Muscle of back (tissue), 13 donors: ENCODE measurements at places on chromosomes 1 and 21.

GRCh38 chr1:94777281-94777680 is 42.9 kb upstream of the SLC44A3 start:
- no peak for DNase-seq

- peak; percentile 67 for DNase-seq
These were observed 22.9 kb downstream of the UMODL1 start for GRCh38 chr21:42093991-42094421.

DNA sequence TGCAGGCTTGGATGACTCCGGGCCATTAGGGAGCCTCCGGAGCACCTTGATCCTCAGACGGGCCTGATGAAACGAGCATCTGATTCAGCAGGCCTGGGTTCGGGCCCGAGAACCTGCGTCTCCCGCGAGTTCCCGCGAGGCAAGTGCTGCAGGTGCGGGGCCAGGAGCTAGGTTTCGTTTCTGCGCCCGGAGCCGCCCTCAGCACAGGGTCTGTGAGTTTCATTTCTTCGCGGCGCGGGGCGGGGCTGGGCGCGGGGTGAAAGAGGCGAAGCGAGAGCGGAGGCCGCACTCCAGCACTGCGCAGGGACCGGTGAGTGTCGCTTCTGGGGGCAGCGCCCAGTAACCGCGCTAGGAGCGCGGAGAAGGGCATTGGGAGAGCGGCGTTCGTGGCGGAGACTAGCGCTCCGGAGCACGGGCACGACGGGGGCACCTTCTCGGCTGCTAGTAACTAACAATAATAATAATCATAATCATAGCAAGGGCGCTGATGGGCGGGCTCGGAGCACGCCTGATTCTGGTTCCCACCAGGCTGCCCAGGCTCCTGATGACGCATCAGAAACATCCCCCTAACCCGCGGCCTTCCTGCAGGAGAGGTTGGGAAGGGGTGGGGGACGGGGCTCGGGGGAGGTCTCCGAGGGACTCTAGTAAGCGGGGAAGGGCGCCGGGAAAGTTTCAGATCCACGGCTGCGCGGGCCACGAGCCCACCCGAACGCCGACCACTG is at the start of gene MX1:
Gene MX1 (plus strand): TSS at position 286 of the 722 bp plus-strand sequence. CDS start 5,832 bp downstream, outside the sequence.
- DNase-seq: peak; percentile 20

- DNase-seq: no peak
These were observed 11.8 kb downstream of the SPATA21 start for GRCh38 chr1:16425125-16426025.

GRCh38 chr1:178642282-178642681 is 82.8 kb upstream of the RALGPS2 start:
- DNase-seq: no peak

DNA sequence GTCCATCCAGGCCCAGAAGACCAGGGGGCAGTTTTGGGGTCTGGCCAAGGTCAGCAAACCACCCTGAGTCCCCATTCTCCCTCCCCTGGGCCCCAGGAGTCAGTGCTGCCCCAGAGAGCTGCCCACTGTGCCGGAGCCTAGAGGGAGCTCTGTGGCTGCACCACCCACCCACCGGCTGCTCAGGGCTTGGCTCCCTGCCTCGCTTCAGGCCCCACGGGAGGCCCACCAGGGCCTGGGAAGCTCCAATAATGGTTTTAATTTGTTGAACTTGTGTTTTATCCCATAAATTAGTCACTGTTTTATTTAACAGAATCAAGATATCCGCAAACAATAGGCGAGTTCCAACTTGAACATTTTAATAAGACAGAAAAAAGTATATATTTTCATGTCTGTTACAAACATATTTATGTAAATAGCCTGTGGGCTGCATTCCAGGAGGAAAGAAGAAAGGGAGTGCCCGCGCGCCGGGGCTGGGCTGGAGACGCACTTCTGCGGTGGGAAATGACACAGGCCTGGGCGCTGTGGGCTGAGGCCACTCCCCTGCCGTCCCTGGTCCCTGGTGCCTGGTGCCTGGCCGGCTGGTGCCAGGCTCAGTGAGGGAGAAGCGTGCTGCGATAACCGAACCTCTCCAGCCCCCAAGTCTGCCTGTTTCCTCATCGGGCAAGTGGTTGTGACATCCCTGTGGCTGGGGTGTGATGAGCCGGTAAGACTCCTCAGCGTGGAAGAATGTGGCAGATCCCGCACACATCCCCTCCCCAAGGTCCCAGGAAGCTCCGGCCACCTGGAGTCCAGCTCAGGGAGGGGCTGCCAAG is 160.5 kb downstream of the PEX14 start:
- DNase-seq: no peak

GRCh38 chr1:94105581-94105952 is 15.4 kb downstream of the ABCA4 start:
- no peak for DNase-seq

DNA sequence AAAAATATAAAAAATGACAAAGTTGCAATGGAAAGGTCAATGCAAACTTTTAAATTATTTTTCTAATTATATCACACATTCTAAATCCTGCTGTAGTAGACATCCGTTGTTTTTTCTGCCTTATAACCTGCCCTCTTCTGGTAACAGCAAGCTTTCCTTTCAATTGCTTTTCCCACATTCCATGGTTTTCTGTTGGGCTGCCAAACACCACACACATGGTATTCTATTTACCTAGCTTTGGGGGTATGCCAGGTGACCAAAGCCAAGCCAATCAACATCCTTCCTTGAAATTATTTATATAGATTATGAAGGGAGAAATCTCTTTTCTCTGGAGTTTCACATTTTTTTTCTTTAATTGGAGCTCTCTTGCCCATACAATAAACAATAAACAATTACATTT is 3.4 kb upstream of the LAMC1 start:
- DNase-seq: peak; percentile 59

DNA sequence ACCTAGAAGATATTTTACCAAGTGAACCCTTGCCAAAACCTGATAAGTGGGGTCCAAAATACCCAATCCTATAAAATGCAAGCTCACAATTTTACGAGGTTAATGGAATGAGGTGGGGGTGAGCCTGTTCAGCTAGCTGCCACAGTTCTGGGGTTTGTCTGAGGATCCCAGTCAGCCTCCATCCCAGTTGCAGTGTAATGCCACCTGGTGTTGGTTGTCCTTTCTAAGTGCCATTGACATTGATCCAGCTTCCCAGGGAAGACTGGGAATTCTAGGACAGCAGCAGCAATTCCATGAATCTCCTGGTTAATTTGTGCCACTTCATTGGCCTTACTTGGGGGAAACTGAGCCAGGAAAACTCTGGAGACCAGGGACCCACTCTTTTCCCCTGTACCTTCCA is 298.3 kb downstream of the RWDD3 start:
- no peak for DNase-seq

GRCh38 chr1:40665335-40666171 is at the start of gene RIMS3:
Gene RIMS3 (minus strand): TSS chr1:40665682. CDS start chr1:40641925, 23,757 bp downstream.
- DNase-seq: peak; percentile 42

DNA sequence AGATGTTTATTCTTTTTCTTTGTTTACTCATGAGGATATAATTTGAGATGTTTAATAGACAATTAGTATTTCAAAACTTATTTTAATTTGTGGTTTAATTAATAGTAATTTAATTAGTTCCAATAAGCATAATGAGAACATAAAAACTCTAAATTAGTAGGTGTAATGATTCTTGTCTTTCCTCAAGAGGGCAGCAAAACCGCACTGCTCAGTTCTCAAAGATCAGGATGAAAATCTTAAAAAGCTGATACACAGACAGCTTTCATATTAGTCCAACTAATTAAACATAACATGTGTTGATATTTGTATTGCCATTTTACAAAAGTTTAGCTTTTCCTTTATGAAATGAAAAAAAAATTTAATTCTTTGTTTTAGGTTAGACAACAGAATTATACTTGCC is 106.7 kb upstream of the C21orf91 start:
- DNase-seq: peak; percentile 78

GRCh38 chr1:193951984-193952383 is 765.6 kb upstream of the B3GALT2 start:
- no peak for DNase-seq

GRCh38 chr1:32372149-32372756 is 9.9 kb downstream of the TSSK3 start:
- no peak for DNase-seq

DNA sequence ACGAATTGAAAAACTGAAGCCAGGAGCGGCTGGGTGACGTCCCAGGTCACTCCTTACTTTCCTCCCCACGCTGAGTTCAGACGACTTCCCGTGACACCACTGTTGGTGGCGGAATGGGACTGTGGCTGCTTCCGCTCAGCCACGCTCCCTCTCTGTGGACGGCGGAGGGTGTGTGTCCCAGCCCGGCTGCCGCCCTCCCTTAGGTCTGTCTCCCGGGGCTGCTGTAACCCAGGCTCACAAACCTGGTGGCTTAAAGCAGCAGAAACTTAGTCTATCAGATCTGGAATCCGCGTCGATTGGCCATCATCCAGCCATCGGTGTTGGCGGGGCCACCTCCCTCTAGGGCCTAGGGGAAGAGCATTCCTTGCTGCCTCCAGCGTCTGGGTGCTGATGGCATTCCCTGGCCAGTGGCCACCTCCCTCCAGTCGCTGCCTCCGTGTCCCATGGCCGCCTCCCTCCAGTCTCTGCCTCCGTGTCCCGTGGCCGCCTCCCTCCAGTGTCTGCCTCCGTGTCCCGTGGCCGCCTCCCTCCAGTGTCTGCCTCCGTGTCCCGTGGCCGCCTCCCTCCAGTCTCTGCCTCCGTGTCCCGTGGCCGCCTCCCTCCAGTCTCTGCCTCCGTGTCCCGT is 17.5 kb downstream of the TRPM2 start:
- no peak for DNase-seq

DNA sequence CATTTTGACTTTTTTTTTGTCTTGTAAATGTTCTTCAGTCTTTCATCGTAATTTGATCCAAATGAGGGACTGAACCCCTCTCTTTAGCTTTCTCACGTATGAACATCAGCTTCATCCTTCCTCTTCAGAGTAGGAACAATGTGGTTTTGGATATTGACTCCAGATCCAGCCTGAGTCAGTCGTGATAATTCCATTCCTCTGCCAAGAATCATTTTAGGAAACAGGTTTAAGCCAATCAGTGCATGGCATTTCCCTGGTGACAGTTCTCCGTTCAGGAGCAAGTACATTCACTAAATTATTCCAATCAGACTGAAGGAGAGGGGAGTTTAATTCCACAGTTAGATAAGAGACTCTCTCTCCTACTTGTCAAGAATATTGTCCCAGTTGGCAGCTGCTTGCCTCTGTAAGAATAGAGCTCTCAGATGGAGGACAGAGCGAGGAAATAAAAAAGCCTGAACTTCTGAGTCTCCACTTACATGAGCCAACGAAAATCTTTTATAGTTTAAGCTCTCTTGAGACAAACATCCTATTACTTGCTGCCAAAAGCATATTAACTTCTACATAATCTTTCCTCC is 18.6 kb downstream of the RHOU start:
- DNase-seq: peak; percentile 44

DNA sequence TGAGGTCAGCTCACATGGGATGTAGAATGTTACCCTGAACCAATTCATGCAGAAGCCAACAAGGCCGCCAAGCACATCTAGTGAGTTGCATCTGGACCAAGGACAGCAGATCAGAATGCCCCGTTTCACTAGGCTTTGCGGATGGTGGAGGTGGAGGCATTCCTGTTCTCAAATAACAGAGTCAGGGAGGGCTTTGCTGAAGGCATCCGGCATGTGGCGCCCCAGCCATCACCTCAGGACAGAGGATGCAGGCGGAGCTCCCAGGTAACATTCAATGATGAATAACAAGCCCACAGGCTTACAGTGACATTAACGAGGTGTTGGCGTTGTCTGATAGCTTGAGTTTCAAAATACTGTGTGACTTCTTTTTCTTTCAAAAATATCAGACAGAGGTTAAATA is 476.2 kb downstream of the CAMTA1 start:
- DNase-seq: no peak

DNA sequence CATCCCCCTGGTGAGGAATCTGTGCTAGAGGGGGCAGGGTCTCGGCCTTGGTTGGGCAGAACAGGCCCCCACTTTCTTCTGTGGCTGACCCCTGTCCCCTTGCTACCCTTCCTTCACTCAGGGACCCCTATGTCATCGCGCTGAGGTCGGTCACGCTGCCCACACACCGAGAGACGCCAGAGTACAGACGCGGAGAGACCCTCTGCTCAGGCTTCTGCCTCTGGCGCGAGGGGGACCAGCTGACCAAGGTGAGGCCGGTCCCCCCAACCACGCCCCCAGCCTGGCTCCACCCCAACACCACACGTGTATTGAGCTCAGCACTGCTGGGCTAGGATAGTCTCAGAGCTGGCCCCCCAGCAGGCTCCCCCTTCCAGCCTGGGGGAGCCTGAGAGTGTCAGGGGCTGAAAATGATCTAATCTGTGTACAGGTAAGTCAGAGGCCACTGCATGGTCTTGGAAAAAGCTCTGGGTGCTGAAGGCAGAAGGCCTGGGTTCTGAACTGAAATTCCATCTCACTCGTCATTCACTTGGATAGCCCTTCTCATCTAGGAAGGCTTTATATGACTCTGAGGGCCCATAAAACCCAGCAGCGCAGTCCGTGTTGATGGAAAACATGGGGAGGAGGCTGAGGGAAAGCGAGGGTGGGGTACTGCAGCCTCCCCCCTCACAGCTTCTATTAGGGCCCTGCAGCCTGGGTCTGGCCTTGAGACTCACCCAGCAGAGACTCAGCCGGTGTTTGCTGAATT is 15.3 kb downstream of the FAM151A start:
- DNase-seq: no peak

DNA sequence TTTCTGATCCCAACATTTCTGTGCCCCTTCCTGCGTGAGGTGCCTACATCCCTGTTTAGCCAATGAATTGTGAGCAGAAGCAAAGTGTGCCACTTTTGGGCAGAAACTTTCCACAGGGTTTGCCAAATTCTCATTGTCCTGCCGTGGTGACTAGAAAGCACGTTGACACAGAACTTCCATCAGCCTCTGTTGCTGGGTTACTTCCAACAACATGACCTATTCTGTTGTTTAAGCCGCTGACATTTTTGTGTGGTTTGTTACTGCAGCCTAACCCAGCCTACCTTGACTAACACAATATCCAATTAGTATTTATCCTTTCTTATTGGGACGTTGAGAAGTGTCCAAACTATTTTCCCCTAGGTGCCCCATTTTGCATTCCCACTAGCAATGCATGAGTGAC is 136.8 kb downstream of the URB2 start:
- DNase-seq: no peak

- DNase-seq: no peak
These were observed 100.4 kb downstream of the ACBD6 start for GRCh38 chr1:180402001-180402400.

- DNase-seq: peak; percentile 92
These were observed 80.9 kb upstream of the LBR start for GRCh38 chr1:225508538-225509375.

DNA sequence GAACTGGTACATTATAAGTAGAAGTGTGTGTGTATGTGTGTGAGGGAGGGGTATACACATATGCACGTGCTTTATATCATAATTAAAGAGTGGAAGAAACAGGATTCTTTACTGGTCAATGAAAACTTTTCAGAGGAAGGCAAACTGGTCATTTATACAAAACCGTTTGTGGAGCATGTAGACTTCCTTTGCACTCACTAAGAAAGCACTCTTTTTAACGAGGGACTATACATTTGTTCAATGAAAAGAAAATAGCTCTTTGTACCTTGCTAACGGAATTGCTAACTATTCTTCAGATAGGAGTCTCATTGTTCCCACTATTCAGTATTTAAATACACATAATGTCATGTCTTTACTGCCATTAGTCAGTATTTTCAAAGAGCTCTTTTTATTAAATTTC is 219.3 kb downstream of the ST6GALNAC3 start:
- no peak for DNase-seq
